D721Med (cell line): ENCODE measurements at places on chromosomes 3 and 15.

DNA sequence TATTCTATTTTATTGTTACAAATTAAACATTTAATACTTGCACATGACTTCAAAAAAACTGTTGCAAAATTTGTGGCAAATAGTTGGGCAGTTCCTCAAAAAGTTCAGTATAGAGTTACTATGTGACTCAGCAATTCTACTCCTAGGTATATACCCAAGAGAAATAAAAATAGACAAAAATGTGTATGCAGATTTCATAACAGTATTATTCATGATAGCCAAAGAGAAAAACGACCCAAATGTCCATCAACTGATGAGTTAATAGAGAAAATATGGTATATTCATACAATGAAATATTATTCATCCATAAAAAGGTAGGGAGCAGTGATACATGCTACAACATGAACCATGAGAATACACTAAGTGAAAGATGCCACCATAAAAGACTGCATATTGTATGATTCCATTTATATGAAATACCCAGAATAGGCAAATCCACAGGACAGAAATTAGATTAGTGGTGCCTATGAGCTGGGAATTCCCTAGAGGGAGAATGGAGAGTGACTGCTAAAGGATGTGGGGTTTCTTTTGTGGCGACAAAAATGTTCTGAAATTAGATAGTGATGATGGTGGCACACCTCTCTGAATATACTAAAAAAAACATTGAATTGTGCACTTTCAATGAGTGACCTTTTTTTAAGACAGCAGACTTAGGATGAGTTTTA, 31.6 kb upstream of the CLASP2 start:
- DNase-seq, result no peak

DNA sequence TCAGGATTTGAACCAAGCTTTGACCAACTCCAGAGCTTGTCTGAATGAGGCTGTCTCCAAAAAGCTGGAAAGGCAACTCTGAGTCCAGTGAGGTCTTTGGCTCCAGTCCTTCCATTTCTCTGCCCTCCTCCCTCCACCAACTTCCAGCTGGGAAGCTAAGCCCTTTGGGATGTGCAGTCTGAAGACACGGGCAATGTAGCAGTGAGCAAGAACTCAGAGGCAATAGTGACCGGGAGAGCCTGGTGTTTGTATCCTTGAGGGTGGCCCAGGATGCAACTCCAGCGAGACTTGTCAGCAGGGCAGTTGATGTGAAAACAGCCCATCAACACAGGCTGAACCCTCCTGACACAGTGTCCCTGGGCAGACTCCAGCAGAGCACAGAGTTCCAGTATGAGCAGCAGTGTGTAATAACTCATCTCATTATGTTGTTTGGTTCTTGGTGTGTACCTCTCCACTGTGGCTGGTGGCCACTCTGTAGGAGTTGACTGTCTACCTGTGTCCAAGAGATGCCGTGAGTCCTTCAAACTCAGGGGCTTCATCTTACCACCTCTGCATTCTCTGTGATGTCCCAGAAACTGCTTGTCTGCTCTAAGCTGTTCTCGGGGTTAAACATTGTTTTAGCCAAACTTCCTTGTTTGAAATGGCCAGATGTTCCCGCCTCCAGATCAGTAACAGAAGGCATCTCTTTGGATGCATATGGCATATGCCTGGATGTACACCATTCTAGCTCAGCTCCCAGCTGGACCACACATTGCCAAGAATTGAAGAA, 6.6 kb downstream of the CDCP1 start:
- no peak for DNase-seq

GRCh38 chr3:172352786-172353185, 95.5 kb downstream of the GHSR start:
- DNase-seq, result no peak

DNA sequence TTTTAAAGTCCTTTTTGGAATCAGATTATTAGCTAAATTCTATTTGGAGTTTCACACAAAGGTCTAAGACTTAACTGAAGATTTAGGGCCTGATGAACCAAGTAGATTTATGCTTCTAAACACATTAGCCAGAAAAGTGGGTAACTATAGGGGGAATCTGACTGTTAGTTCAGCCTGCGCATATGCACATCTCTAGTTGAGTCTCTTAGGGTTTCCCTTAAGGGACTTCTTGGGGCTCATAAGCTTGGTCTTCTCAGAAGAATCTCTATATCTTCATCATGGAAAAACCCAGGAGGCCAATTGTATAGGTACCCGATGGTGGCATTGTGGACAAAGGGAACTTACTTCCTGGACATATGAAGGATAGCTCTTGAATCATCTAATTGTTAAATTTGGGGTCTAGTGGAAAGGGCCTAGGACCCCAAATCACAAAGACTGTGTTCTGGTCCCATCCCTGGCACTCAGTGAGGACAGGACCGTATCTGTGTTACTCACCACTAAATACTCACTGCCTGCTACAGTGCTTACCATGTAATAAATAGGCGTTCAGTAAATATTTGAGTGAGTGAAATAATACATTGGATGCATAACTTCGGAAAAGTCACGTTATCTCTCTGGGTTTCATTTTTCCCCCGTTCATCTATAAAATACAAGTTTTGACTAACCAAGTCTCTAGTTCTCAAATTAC, 17.0 kb downstream of the SELENOT start:
- no peak for DNase-seq

DNA sequence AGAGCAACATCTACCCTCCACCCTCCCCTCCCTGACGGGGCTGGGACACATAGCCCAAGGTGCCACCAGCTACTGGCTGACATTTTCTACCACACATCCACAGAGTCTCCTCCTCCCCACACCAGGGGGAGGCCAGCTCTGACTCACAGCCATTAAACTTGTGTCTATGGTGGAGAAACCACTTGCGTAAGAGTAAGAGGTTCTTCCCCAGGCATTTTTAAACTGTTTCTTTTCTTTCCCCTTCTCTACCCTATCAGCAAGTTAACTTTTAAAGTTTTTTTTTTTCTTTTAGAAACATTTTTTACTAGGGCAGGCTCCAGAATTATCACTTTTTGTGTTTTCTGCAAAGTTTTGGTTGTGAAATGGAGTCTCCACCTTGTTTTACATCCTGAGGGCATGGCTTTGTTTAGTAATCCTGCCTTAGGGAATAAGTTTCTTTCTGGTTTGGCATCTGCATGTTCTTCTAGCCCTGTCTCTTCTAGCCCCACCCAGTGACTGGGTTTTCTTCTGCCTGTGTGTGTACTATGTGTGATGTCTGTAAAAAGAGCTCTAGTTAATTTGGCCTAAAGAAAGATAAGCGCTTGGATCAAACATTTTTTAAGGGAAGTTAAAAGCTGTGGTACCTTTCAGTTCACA, 148.8 kb upstream of the GADL1 start:
- DNase-seq, result no peak
